Effector CD8-positive, alpha-beta T cell (primary cell): ENCODE measurements at places on chromosomes 4 and X.

- DNase-seq: no peak
These were observed 18.3 kb downstream of the CNGA2 start for GRCh38 chrX:151752847-151753246.

DNA sequence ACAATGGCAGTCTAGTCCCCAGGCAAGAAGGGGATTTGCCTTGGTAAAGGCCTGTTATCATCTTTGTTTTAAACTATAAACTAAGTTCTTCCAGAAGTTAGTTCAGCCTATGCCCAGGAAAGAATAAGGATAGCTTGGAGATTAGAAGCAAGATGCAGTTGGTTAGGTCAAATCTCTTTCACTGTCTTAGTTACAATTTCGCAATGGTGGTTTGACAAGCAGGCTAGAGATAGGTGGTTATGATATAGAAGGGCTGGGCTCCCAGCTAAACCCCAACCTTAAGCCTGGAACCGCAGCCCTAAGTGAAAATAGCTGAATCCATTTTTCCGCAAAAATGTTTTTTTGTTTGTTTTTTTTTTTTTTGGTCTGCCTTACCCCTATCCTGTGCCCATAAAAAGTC is 41.8 kb upstream of the NEIL3 start:
- no peak for DNase-seq

DNA sequence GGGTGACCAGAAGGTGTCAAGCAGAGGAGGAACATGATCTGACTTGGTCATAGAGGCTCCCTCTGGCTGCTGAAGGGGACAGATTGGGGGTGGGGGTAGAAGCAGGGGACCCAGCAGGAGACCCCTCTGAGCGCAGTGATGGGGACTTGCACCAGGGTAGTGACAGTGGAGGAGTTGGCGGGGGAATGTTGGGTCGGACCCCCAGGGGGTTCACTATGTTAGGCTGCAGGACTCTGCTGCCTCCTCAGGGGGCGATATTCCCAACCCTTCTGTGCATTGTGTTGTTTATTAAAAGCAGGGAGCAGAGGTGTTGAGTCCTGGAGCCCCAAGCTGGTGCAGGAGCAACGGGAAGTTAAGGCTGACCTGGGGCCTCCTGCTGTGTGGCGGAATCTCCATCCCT is 8.8 kb downstream of the WDR13 start:
- no peak for DNase-seq

DNA sequence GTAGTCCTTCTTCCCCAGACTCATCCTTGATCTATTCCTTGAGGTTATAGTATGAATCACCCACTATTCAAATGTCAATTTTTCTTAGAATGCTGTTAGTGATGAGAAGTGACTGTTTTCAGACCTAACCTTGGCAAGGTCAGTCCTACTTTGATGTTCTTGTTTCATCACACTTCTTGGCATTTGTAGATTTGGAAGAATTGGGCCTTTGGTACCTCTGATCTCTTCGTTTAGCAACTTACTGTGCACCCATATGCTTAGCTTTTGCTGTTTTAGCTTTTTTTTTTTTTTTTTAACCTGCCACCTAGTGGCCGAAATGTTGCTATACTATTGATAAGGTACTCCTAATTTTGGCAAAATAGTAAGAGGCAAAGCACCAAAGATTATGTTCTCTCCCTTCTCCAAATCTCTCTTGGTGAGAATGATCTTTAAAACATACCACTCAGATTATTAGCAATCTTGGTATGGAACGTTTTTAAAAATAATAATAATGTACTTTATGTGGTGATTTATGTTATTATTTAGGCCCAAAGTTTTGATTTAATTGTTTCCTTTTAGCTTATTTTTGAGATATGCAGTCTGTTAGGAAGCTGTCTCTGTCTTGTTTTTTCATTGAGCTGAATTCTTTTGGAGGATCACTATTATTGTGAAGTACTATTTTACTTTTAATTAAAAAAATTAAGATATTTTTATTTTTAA is 16.6 kb downstream of the DCK start:
- DNase-seq: no peak

DNA sequence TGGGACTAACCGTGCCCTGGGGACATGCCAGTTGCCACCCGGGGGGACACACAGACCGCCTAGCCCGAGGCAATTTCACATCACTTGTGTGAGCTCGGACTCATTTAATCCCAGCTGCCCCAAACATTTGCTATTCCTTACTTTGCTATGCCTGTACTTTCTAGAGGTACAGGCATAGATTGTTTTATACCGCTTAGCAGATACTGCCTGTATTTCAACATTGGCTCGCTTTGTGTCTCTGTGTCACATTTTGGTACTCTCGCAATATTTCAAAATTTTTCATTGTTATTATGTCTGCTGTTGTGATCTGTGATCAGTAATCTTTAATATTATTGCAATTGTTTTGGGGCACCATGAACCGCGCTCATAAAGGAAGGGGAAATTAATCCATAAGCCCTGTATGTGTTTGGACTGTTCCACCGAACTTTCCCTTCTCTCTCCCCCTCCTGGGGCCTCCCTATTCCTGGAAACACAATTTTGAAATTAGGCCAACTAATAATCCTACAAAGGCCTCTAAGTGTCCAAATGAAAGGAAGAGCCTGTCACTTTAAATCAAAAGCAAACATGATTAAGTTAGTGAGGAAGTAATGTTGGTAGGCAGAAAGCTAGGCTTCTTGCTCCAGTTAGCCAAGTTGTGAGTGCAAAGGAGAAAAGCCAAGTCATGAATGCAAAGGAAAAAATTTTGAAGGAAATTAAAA is 568 bp upstream of the CASP6 start:
- DNase-seq: no peak
